ENCODE measurements at places on chromosomes 3 and 15.
A peak's percentile ranks its signal among the peaks of the same experiment; 100 is the strongest.

- no peak for DNase-seq
These were observed 509.0 kb upstream of the NECTIN3 start for GRCh38 chr3:110562621-110563020.

DNA sequence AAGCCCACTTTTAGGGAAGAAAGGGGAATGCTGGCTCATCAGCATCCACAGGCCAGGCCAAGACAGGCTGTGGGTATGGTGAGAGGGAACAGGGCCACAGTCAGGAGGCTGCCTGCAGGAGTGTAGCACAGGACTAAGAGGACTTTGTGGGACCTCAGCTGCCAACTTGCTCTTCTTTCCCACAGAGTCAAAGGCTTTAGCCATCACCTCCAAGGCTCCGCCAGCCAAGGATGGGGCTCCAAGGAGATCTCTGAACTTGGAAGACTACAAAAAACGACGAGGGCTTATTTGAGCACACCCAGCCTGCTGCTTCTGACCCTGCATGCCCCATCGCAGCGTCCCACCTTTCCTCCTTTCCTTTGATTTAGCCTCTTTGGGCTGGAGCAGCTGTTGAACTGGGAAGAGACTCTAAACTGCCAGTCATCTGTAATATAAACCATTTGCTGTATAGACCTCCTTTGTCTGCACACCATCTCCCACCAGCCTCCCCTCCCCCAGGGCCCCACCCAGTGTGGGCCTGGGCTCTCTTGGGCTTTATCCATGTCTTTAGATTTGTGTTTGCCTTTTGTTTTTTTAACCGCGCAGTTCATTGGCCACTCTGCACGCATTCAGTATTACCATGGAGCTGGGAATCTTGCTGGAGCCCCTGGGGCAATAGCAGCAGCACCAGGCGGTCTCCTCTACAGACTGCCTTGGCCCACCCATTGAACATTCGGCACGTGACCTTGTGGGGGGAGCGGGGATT, 13.1 kb upstream of the ITPKA start:
- DNase-seq: no peak

DNA sequence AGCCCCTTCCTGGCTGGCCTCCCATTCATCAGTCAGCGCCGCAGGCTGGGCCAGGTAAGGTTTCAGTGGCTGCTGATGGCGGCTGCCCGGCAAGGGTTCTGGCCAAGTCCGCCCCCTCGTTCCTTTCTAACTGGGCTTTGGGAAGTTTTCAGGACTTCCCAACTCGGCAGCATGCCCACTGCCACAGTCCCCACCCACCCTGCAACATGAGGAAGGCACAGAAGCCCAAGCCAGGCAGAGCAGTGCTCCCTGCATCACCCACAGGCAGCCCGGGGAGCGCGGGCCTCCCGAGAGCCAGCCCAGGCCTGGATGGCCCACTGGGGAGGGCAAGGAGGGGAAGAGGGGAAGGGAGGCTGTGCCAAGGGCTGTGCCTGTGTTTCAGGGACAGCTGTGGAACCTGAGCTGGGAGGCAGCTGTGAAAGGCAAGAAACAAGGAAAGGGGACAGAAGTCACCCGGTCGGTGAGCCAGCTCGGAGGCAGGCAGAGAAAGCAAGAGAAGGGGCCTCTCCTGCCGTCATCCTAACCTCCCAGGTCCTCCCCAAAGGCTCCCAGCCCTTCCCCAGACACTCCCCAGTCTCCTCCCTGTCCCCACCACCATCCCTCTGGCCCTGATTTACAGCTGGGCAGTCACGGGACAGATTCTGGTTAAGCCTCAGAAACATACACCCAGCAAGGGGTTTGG, 73.9 kb downstream of the CPN2 start:
- no peak for DNase-seq

- DNase-seq: no peak
These were observed 109.8 kb downstream of the RPL22L1 start for GRCh38 chr3:170760174-170760526.

GRCh38 chr3:49399461-49399860, 12.3 kb downstream of the RHOA start:
- no peak for DNase-seq

DNA sequence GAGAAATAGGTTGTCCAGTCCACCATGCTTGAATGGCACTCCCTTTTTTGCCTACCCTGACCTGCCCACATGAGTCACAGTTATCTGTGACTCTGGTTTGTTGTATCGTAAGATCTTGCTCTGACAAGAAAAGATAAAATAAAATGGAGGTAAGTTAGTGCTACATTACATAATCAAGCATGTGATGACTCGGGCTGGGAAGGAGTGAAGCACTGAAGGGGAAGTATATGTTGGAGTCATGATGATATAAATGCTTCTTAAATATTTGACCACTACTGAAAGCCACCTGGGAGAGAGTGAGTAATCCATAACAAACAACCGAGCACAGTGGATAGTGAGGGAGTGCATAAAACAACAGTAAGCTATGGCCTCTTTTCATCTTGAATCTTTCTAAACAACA, 124.4 kb downstream of the SHOX2 start:
- no peak for DNase-seq

DNA sequence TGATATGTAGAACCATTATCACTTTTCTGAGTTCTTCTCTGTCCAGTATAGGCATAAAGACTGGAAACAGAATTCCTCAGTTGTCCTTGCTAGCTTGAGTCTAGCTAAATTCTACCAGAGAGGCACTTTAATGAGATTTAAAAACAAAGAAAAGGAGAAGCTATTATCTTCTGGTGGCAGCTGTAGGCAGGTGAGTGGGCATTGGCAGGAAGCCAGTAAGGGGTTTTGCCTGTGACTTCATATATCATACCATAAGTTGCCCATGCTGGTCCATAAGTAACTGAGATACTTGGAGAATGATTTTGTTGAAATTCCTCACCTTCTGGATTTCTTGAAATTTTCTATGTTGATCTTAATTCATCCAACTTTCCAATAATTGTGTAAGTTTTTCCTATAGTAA, 402.3 kb upstream of the TGFBR2 start:
- no peak for DNase-seq

DNA sequence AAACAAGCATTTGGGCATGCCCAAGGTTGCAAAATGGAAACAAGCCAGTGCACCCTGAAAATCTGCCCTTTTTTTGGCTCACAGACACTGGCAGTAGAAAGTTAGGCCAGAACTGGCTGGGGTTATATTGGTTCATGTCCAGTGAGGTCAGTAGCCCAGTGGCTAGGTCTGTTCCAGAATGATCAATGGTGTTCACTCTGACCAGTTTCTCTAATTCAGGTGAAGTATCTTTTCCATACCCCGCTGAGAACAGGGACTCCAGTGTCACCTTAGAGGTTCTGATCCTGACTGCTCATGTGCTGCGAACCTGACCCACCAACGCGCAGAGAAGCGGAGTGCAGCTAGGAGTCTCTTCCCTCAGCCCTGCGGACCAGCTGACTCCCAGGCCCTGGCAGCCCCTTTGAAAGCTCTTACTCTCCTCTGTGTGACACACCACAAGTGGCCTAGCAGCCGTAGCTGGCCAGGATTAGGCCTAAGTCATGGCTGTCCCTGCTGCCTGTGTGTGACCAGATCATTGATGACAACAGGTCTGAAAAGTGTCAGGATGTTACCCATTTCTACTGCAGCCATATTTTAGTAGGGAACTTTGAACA, 123.5 kb downstream of the GHSR start:
- DNase-seq: no peak

GRCh38 chr15:100937171-100937570, 18.0 kb downstream of the LRRK1 start:
- DNase-seq: no peak

GRCh38 chr15:33808720-33809457, 159.4 kb upstream of the CHRM5 start:
- no peak for DNase-seq

- no peak for DNase-seq
These were observed 2.9 kb upstream of the CAV3 start for GRCh38 chr3:8730656-8731055.

GRCh38 chr15:66564136-66565041, 1.4 kb downstream of the LCTL start:
- DNase-seq: no peak

- DNase-seq: no peak
These were observed 154.4 kb upstream of the HES1 start for GRCh38 chr3:193981504-193981903.

GRCh38 chr3:18189282-18190050, 235.7 kb downstream of the SATB1 start:
- no peak for DNase-seq

- DNase-seq: no peak
These were observed 47.4 kb downstream of the MESD start for GRCh38 chr15:80942266-80942665.

DNA sequence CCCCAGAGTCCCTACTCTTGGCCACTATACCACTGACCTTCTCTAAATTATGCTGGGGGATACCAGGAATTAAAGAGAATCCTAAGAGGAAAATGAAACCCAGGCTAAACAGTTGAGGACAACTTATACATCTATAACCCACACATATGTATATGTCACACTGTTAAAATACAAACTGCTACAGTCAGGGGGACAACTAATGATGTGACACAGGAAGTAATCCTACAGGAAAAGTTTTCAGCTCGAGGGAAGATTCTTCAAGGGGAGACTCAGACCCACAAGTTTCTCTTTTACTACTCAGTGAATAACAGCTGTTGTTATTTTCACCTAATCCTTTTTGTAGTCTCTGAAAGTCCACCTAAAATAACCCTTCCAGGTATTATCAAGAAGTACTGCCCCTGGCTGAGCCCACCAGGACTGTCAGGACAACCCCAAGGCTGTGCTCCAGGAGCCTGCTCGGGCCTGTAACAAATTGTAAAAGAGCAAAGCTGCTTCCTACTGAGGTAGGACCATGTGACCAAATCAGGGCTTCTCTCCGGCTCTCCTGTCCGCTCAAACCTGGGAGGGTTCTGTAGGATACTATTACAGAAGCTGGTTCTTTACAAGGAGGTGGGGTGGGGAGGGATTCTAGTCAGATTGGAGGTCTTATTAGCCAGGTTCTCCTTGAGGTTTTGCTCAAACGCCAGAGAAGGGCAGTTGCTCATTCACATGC, 91.6 kb downstream of the SRGAP3 start:
- no peak for DNase-seq

DNA sequence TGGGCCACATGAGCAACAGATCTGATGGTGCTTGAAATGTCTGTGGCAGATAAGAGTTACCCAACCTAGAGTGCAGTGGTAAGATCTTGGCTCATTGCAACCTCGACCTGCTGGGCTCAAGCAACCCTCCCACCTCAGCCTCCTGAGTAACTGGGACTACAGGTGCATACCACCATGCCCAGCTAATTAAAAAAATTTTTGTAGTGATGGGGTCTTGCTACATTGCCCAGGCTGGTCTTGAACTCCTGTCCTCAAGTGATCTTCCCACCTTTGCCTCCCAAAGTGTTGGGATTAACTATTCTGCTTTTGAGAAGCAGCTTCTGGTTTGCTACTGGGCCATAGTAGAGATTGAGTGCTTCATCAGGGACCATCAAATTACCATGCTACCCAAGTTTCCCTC, 2.9 kb upstream of the TARS3 start:
- no peak for DNase-seq

DNA sequence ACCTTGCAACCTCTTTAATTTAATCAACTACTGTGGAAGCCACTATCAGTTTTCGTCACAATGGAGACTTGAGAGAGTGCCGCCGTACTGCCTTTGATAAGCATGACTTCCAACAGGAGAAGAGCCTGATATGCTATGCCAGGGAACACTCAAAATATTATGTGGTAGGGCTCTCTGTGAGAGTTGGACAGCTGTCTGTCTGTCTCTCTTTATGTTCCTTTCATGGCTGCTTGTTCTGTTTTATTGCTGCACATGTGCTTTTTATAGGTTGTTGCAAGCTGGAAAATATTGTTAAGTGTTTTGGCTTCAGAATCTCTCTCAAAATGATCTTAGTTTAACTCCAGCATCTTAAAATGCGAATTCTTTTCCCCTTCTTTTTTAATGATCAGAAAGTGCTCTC, 249.4 kb upstream of the RARB start:
- no peak for DNase-seq

GRCh38 chr3:99875929-99876841, 58.5 kb downstream of the CMSS1 start:
- peak; percentile 71 for DNase-seq

GRCh38 chr3:30302027-30302426, 304.4 kb upstream of the TGFBR2 start:
- no peak for DNase-seq

DNA sequence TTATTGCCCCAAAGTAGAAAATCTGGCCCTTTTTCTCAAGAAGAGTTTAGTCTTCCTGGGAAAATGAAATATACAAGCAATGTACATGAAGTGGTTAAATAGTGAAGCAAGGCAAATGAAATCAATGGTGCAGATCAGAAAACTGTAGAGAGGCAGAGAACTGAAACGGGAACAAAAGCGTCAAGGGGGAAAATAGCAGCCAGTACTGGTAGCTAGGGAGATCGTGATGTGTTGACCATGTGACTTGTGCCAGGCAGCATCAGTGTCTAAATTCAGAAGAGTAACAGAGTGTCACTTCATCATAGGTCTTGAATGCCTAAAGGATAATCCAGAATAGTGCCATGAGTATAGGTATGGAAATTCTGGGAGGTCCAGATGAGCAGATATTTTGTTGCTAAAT, 163.1 kb downstream of the CHL1 start:
- no peak for DNase-seq

DNA sequence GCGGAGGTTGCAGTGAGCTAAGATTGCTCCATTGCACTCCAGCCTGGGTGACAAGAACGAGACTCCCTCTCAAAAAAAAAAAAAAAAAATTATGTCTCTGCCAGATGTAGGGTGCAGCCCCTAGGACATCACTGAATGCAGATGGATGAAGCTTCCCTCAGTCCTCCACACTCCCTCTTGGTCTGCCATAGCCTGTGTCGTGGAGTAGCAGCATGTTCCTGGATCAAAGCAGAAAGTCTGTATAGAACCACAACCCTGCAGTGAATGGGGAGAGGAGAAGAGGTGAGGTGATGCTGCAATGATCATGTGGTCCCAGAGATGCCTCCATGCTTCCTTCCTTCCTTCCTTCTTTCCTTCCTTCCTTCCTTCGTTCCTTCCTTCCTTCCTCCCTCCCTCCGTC, 15.3 kb upstream of the LAMB2 start:
- DNase-seq: no peak

- no peak for DNase-seq
These were observed 16.5 kb downstream of the ABHD5 start for GRCh38 chr3:43707266-43707665.

- DNase-seq: no peak
These were observed 171.5 kb downstream of the IL5RA start for GRCh38 chr3:2938711-2939110.

DNA sequence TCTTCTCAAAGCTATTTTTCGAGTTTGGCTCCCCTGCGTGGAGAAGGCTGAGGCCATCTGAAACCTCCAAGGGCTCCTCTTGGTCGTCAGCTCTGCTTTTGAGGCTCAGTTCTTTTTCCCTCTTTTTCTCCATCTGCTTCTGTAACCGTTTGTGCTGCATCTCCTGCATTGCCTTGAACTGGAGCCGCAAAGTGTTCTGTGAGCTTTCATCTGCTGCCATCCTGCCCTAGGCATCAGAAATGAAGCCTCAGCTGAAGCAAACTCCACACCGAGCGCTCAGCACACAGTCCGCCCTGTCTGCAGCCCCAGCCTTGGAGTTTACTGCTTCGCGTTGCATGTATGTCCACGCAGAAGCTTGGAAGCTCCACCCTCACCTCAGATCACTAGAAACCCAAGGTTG, 14.9 kb downstream of the CCDC13 start:
- no peak for DNase-seq

GRCh38 chr15:28952666-28953491, 67.1 kb downstream of the APBA2 start:
- no peak for DNase-seq
